GM20000 (cell line): ENCODE measurements at places on chromosomes 5 and 9.

DNA sequence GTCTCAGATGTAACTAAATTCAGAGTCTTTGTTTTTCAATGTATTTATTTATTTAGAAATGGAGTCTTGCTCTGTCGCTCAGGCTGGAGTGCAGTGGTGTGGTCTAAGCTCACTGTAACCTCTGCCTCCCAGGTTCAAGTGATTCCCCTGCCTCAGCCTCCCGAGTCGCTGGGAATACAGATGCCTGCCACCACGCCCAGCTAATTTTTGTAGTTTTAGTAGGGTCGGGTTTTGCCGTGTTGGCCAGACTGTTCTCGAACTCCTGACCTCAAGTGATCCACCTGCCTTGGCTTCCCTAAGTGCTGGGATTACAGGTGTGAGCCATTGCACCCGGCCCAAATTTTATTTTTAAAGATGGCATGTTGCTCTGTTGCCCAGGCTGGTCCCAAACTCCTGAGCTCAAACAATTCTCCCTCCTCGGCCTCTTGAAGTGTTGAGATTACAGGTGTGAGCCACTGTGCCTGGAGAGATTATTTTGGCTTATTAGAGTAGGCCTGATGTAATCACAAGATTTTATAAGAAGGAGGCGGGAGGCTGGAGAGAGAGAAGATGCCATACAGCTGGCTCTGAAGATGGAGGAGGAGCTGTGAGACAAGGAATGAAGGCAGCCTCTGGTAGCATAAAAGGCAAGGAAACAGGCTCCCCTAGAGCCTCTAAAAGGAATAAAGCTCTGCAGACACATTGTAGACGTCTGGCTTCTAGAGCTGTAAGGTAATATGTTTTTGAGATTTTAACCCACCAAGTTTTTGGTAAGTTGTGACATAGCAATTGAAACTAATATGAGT is 12.9 kb upstream of the KLF9 start:
- DNase-seq = no peak

DNA sequence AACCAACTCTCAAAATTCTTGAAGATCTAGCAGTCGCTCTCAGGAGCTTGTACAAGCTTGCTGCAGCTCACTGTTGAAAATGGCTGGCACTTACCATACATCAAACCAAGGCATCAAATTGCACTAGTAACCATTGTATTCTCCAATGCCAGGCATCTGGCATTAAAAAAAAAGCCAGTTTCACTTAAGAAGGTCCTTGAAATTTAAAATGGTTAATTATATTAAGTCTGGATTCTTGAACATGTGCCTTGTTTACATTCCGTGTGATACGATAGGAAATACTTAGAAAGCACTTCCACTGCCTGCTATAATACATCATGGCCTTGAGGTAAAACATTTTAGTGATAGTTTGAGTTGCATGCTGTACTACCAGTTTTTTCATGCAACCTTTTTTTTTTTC is 300.7 kb downstream of the KDM4C start:
- no peak for DNase-seq

- no peak for DNase-seq
Observed at GRCh38 chr9:107367727-107368502, 84.8 kb downstream of the RAD23B start.

DNA sequence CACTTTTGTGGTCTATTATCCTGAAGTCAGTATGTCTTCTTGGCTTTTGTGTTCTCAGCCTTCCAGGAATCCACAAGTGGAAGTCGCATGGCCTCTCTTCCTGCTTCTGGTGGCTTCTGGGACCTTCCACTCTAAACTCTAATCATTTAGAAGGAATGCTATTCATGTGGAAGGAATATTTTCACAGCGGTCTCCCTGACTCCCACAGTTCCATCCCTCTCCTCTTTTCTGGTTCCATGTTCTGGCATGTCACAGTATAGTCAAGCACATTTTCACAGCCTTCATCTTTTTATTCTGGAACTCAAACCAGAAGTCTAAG is 7.3 kb upstream of the RAI14 start:
- no peak for DNase-seq

DNA sequence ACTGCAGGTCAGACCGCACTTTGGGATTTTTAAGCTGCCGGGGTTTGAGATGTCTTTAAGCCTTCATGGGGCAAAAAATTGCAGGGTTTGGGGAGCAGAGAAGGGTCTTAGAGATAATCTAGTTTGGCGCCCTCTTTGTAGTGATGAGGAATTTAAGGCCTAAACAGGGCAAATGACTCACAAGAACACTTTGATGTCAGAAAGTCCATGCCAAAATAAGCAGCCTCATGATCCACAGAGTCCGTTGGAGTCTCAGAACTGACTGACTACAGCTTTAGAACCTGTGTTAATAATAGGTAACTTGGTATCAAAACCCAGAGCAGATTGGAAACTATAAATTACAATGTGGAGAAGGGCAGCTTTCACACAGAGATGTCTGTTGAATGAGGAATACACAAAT is 35.9 kb upstream of the PTGS1 start:
- no peak for DNase-seq
